ENCODE measurements at places on chromosomes 7 and 10.

DNA sequence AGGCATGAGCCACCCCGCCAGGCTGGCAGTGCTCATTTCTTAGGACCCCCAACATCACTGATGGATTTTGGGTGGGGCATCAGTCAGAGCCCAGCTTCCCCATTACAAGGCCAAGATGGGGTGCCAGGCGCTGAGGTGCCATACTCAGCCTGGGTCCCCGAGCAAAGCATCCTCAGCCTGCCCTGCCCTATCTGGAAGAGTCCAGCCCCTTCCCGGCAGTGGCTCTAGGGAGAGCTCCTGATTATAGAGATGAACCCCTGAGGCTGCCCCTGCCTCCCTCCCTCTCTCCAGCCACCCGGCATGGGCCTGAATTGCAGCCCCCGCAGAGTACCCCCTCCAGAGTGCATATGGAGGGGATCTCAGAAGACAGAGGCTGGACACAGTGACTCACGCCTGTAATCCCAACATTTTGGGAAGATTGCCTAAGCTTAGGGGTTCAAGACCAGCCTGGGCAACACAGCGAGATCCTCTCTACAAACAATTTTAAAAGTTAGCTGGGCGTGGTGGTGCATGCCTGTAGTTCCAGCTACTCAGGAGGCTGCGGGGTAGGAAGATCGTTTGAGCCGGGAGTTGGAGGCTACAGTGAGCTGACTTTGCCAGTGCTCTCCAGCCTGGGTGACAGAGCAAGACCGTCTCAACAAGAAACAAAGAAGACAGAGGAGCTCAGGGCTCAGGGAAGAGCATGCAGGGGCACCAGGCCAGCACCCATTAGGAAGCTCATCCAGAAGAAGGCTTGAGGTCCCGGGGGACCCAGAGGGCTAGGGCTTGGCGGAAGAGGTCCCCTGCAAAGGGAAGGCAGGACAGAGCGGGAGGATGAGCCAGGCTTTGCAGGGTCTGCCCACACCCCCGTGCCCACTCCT, 13.3 kb downstream of the LAT2 start:
- DNase-seq: no peak

DNA sequence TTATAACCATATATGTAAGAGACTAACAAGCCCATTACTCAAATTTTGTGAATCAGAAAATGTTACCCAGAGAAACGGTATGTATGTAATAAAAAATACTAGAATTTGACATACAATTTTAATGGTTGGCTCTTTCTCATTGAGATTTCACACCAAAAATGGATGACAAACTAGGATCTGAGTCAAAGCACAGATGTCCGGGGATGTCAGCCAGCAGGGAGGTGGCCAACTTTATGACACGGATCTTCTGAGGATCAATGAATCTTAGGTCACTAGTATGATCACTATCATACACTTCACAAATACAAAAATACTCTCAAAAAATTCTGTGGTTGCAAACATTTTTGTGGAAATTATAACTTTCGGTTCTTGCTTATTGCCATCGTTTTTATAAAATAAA, 173.5 kb upstream of the NFE2L3 start:
- no peak for DNase-seq

GRCh38 chr7:911791-912480, 35.6 kb downstream of the GET4 start:
- no peak for DNase-seq

DNA sequence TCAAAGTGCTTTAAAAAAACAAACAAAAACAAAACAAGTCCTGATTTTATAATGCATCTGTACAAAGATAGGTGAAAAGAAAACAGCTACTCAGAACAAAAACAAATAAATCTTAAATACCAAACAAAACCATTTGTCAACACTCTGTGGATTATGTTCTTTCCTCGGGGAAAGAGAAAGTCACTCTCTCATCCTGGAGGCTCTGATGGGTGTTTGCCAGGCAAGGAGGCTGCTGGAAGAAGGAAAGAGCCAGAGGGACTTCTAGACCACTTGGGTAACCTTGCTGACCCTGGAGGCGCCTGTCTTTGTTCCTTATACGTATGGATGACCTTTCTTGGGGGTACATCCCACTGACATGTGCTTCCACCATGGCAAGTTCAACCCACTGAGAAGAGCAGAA, 92.8 kb downstream of the ZRANB1 start:
- no peak for DNase-seq

GRCh38 chr10:1661859-1662437, 75.4 kb downstream of the ADARB2 start:
- no peak for DNase-seq

- no peak for DNase-seq
These were observed 348.9 kb downstream of the ARL4A start for GRCh38 chr7:13036256-13036780.

GRCh38 chr10:59623133-59624121, 86.2 kb downstream of the SLC16A9 start:
- DNase-seq: no peak

GRCh38 chr10:97836446-97836845, 13.2 kb upstream of the GOLGA7B start:
- no peak for DNase-seq

- no peak for DNase-seq
These were observed 29.9 kb upstream of the DDX50 start for GRCh38 chr10:68871105-68871711.

DNA sequence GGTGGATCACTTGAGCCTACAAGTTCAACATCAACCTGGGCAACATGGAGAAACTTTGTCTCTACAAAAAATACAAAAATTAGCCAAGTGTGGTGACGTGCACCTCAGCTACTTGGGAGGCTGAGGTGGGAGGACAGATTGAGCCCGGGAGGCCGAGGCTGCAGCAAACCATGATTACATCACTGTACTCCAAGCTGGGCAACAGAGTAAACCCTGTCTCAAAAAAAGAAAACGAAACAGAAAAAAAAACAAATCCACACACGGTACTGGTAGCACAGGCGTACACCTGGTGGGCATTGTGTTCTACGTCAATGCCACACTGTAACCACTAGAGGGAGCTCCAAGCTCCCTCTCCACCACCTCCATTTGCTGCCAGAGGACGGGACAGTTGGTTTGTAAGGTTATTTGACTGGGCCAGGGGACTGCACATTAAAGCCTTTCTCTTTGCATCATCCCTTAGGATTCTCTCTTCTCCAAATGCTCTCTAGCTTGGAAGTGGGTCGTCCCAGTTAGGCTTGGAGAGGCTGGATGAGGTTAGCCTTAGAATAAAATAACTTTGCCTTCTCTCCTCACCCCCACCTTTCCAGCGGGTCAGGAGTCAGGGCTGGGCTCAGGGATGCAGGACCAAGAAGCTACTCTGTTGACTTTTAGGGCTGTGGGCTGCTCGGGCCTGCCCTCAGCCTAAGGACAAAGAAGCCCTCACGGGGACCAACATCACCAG, 130.8 kb downstream of the SORBS1 start:
- peak; percentile 56 for DNase-seq

- DNase-seq: no peak
These were observed 349.5 kb upstream of the NFE2L3 start for GRCh38 chr7:25802473-25802872.

GRCh38 chr10:109931163-109931562, 7.9 kb upstream of the XPNPEP1 start:
- no peak for DNase-seq

DNA sequence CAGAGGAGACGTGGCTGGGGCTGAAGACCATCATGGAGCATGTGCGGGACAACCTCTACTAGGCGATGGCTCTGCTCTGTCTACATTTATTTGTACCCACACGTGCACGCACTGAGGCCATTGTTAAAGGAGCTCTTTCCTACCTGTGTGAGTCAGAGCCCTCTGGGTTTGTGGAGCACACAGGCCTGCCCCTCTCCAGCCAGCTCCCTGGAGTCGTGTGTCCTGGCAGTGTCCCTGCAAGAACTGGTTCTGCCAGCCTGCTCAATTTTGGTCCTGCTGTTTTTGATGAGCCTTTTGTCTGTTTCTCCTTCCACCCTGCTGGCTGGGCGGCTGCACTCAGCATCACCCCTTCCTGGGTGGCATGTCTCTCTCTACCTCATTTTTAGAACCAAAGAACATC, 22.0 kb upstream of the CPA5 start:
- no peak for DNase-seq

DNA sequence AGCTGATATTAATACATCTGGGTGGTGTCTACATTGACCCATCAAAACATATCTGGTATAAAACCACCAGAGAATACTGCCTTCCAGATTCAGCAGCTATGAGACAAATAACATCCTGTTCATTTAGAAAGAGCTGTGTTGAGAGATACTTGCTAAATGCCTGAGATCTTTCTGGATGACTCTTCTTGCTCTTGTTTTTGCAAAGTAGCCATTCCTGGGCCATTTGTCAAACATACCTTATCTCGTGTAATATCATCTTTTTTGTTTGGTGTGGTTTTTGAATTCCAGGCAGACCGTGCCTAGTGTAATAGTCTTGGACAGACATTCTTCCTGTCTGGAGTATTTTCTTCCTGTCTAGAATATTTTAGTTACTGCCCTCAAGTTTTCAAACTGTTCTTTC, 74.7 kb upstream of the PRR15 start:
- no peak for DNase-seq

- peak; percentile 33 for DNase-seq
These were observed 575 bp downstream of the DLG5 start for GRCh38 chr10:77925795-77926565.

- no peak for DNase-seq
These were observed 62.9 kb downstream of the AKR1B1 start for GRCh38 chr7:134396031-134396430.

DNA sequence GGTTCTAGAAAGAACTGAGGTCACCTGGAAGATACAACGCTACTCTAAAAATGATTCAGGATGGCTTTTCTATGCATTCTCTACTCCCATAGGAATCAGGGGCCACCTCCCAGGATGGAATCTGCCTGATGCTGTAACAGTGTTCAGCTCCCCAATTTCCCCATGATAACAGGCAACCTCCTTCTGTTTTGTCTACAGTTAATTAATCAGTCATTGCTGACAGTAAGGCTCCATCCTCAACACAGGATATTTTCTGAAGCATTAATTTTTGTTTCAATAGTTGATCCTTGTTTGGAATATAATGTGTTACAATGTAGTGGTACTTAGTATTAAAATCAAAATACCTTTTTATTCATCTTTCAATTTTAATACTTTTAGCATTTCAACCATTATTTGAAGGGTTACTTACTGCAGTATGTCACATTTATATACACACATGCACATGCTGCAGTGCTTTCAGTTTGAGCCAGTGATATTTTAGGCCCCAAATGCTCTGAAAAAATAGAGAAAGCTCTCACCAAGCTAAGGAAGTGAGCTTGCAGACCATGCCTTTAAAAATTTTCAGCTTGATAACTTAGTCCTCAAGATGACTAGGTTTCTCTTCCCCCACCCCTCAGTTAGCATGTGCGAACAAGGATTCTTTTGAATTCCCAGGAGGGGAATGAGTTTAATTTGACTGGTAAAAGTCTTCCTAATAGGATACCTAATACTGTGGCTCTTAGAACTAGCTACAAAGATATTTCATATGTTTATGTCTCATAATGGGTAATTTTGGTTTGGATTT, 592 bp upstream of the PIK3CG start:
- no peak for DNase-seq

DNA sequence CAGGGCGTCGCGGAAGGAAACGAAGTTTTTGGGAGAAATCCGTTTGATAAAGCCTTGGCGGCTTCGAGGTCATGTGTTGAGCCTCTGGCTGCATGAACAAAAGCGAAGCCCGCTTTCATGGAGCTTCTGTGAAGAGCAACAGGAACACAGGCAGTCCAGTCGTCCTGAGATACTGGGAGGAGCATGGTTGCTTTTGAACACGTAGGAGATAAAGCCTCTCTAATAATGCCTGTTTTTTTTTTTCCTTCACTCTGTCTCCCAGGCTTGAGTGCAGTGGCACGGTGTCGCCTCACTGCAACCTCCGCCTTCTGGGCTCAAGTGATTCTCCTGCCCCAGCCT, 473 bp upstream of the ZNF32 start:
- DNase-seq: no peak

GRCh38 chr7:43790006-43790405, 31.5 kb downstream of the BLVRA start:
- DNase-seq: no peak

- no peak for DNase-seq
These were observed 531.8 kb downstream of the KCNMA1 start for GRCh38 chr10:77105761-77106221.

DNA sequence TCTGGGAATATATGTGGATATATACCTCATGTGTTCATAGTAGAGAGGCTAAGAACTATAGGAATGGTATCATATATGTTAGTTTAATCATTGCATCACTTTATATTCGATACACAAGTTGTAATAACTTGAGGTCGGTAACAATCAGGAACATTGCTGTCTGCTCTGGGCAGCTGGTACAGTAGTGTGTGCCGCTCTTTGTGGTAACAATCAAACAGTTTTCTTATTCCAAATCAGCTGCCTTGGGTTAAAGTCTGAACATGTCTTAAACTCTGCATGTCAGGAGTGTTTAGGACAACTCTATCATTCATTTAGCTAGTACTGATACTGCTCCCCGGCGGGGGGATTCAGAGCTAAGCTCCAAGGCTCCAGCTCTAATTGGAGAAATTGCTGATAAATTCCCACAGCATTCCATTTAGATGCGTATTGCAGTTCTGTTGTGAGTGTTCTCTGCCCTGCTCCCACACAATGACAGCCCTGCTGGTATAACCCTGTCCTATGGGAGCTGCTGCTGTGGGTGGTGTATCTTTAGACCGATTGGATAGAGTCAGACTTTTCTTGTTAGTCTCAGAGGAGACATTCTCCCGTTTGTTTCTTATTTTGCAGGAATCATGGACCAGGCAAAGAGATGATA, 707.5 kb upstream of the FZD8 start:
- peak; percentile 28 for DNase-seq

DNA sequence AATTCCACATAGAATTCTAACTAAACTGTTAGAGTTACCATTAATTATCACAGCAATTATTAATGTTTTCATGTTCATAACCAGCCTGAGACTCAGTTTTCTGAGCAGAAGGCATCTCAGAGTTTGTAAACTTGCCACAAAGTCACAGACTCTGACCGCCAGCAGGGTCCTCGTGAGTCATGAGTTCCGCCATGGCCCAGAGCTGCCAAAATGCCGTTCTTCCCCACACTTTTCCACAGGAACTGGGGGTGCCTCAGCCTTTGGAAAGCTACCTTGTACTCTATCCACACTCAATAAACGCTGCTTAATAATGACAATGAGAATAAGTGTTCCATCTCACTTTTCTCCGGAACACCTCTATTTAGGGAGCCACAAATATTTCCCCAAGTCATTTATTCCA, 22.1 kb upstream of the INHBA start:
- DNase-seq: no peak

- no peak for DNase-seq
These were observed 21.7 kb upstream of the GALNTL5 start for GRCh38 chr7:151934584-151934983.

DNA sequence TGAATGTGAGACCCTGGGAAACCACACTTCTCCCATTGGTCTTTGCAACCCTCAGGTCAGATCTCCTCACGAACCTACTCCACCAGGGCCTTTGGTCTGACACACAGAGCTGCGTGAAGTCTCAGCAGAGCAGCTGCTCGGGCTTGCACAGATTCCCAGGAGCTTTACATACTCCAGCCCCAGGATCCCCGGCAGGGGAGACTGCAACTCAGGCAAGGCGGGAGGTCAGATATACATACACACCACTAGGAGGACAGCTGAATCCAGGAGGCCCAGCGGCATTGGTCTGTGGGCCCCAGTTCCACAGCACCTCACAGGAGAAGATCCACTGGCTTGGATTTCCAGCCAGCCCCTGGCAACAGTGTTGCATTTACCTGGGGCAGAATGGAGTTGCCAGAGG, 239.2 kb downstream of the GPAM start:
- DNase-seq: no peak

GRCh38 chr10:74293686-74294371, 142.8 kb downstream of the ADK start:
- DNase-seq: peak; percentile 48
